ENCODE measurements at places on chromosomes 16 and 17.

DNA sequence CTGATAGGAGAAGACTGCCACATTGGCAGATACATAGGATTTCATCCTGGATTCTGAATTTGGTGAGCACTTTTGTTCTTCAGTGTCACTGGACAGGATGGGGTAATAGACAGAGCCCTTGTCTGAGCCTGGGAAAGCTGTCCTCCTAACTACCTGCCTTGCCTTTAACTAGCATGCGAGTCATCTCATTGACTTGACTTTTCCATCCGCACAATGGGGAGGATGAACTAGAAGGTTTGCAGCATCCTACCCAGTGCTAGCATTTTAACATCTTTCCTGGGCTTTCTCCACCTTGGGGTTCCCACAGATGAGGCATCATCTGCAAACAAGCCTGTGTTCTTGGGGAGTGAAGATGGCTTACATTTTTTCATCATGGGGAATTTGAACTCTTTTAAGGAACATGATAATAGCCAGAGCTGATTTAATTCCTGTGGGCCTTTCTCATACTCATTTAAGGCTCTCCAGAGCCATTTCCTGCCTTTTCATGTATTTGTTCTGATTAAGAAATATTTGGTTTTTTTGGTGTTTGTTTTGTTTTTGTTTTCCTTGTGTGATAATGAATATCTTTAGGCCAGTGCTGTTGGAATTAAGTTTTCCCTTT lies 139.5 kb downstream of the MSI2 start:
- DNase-seq = no peak

GRCh38 chr17:38341035-38341721 lies 2.6 kb downstream of the GPR179 start:
- DNase-seq = no peak

- no peak for DNase-seq
Measured at GRCh38 chr17:78654325-78654724, 77.1 kb upstream of the DNAH17 start.

DNA sequence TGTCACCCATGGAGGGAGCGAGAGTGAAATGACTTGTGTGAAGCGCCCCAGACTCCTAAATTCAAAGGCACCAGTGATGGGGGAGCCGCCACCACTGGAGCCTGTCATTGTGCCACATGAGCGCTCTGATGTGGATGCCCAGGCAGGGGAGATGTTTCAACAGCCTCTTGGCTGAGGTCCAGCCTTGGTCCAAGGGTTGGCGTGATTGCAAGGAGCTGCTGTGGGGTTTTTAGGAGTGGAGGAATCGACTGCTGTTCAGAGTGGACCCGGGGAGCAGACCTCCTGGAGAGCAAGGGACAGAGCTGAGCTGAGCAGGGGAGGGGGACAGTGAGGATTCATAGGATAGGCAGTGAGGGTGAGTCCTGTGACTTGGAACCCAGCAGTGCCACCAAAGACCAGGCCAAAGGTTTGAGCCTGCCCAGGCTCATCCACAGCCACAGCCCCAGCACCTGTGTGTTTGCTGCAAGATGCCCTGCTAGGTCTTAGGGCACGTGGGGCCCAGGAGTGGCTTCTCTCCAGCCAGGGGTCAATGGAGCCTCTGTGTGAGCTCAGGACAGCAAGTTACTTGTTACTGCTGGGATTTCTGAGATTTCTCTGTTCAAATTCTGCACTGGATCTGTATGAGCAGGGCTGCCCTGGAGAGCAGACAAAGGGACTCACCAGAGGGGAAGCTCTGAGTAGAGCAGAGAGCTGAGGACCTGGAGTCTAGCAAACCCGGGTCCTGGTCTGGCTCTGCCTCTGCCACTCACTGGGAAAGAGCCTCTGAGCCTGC lies 20.3 kb downstream of the RHBDL3 start:
- DNase-seq = no peak

GRCh38 chr17:77306048-77306789 lies 165.4 kb downstream of the SEC14L1 start:
- no peak for DNase-seq

DNA sequence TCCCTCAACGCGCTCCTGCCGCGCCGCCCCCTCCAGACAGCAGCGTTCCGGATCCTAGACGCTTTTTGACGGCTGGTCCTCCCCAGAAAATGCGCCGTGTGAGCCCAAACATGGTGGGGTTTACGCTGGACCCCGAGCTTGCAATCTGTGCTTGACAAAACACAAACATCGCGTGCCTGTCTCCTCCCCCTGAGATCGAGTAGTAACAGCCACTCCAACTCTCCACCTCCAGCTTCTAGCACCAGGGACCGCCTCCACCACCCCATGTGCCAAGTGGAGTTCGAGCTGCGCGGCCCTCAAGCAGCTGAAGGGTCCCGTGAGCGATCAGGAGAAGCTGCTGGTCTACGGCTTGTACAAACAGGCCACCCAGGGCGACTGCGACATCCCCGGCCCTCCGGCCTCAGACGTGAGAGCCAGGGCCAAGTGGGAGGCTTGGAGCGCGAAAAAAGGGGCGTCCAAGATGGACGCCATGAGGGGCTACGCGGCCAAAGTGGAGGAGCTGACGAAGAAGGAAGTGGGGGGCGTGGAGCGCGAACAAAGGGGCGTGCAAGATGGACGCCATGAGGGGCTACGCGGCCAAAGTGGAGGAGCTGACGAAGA lies 656 bp upstream of the GEMIN4 start:
- DNase-seq = no peak

- no peak for DNase-seq
Measured at GRCh38 chr17:10162096-10162495, 36.3 kb downstream of the GAS7 start.

GRCh38 chr17:15083225-15083624 lies 181.9 kb downstream of the PMP22 start:
- DNase-seq = no peak

GRCh38 chr16:12392585-12393091 lies 411.0 kb downstream of the CPPED1 start:
- DNase-seq = no peak

- no peak for DNase-seq
Measured at GRCh38 chr17:8397636-8398035, at the start of gene RNF222. Gene RNF222, minus strand, starts transcription at chr17:8397827. Its CDS starts 4,366 bp downstream, at chr17:8393461.

DNA sequence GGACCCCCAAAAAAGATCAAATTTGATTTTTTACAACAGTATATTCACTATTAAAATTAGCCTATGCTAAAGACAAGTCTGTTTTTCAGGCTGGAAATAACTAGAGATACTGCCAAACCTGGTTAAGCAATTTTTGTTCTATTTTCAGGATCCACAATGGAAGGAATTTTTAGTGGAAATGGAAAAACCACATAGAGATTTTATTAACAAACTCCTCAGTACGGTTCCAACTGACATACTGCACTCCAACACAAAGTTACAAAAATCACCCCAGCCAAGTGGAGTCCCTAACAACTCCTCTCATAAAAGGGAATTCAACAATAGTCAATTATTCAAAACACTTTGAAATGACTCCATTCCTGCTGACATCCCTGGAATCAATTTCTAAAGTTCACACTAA lies 101.6 kb upstream of the TOB1 start:
- DNase-seq = no peak

GRCh38 chr16:85391769-85392583 lies 221.1 kb upstream of the GSE1 start:
- DNase-seq = no peak

DNA sequence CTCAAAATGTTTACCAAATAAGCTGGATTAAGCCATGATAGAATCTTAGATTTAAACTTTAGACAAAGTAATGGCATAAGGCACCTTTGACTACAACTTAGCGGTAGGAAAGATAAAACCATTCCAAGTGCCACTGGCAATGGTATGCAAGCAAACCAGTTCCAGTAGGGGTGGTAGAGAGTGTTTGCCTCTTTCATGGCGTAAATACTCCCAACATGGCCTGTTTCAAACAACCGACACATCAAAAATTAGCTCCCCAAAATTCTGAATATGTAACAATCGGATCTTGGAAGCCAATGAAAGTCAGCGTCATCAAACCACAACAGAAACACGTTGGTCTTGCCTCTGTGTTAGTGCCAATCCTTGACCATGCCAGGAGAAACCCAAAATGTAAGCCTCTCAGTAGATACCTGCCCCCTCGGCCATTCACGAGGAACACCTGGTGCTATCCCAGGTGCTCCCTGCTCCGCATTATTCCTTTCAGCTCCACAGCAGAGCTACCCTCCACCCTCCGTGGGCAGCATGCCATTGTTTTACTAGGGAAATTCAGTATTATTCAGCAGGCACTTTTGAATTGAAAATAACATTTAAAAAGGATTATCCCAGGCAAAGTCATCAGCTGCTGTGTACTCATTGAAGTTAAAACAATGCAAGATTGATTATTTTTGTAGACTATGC lies 307.8 kb upstream of the CDH11 start:
- no peak for DNase-seq

DNA sequence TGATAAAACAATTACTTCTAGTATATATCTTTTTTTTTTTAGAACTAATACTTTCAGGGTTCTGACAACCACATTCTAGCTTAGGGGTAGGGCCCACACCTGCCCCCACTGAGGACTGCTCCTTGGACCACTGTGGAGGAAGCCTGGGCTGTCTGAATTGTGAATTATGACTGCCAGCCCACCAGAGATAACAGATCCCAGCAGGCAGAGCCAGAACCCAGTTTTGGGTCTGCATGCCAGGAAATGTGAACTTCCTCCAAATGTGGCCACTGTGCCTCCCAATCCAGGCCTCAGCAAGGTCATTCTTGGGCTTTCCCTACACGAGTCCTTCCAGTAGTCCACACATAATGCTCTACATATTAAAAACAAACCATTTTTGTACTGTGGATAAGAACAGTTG lies 15.9 kb downstream of the VEZF1 start:
- DNase-seq = no peak

DNA sequence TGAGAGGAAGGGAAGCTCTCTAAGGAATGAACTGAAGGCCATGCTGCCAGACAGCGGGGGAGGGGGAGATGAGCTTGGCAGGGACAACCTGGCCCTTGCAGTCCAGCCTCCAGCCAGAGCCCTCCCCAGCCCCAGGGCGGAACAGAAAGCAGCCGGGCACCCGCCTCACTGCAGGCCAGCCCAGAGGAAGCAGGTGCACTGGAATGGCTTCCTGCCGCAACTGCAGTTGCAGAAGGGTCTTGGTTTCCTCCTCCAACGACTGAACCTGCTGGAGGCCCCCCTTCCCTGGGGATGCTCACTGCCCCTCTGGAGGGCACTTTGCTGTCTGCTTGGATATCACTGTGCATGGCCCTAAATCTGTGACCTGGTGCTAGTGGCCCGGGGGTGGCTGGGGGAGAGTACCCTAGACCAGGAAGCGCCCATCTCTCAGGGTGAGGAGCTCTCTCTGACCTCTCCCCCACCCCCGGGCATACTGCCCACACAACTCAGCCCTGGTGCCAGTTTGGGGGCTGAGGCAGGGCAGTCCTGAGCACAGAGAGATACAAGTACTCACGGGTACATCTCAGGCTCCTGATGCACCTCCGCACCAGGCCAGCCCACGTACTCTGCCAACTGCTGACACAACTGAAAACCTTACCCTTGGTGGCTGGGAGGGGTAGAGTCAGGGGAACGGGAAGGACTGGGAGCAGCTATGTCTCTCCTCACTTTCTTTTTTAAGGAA lies 41.1 kb downstream of the MYO18A start:
- DNase-seq = no peak

- no peak for DNase-seq
Measured at GRCh38 chr17:2453325-2453724, 52.5 kb upstream of the MNT start.

GRCh38 chr17:37791447-37792399 lies 46.9 kb upstream of the HNF1B start:
- no peak for DNase-seq

GRCh38 chr16:89054261-89054661 lies 39.4 kb upstream of the ACSF3 start:
- DNase-seq = no peak
